ENCODE measurements at places on chromosomes 6 and 20.

GRCh38 chr6:127554435-127555006 lies 22.5 kb upstream of the C6orf58 start:
- no peaks in the 10 kb centered on the region for H3K36me3 ChIP-seq
- no peak for DNase-seq
- no peak overlapping the region for H3K27ac ChIP-seq
- H3K27me3 ChIP-seq: no peaks in the 10 kb centered on the region
- no peak overlapping the region for H3K4me3 ChIP-seq

- H3K27me3 ChIP-seq: no peaks in the 10 kb centered on the region
- H3K4me3 ChIP-seq: no peak overlapping the region
- no peaks in the 10 kb centered on the region for H3K4me1 ChIP-seq
- DNase-seq: no peak
Observed at GRCh38 chr6:164006459-164006858, 591.9 kb downstream of the QKI start.

GRCh38 chr6:139686308-139686707 lies 311.9 kb upstream of the CITED2 start:
- H3K4me3 ChIP-seq: no peak overlapping the region
- no peaks in the 10 kb centered on the region for H3K36me3 ChIP-seq
- no peaks in the 10 kb centered on the region for H3K4me1 ChIP-seq
- no peaks in the 10 kb centered on the region for H3K27me3 ChIP-seq
- H3K27ac ChIP-seq: no peak overlapping the region

GRCh38 chr6:157605484-157605883 lies 217.6 kb upstream of the SNX9 start:
- H3K27ac ChIP-seq: no peak overlapping the region
- no peaks in the 10 kb centered on the region for H3K27me3 ChIP-seq
- no peak overlapping the region for H3K4me3 ChIP-seq
- H3K36me3 ChIP-seq: no peaks in the 10 kb centered on the region

- H3K4me3 ChIP-seq: no peak overlapping the region
- H3K4me1 ChIP-seq: peaks cover 32% of the 10 kb centered on the region
- no peak for DNase-seq
- no peaks in the 10 kb centered on the region for H3K27me3 ChIP-seq
Observed at GRCh38 chr20:52924411-52925271, 47.5 kb upstream of the TSHZ2 start.

DNA sequence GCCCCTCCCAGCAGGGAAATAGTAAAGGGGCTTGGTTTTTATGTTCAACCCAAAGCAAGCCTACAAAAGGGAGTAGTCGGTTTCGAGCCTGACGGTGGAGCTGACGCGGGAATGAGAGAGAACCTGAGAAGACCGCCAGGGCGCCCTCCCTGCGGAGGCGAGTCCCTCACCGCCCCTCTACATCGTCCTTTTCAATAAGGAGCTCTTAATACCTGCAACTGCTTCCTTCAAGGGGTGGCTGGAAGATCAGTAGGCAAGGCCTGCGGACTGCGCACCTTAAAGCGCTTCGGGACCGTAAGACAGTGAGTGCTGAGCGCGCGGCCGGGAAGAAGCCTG lies 709 bp upstream of the ZNF76 start:
- DNase-seq: no peak
- H3K36me3 ChIP-seq: no peaks in the 10 kb centered on the region
- peak overlapping the region; percentile 86 for H3K4me3 ChIP-seq

- no peak overlapping the region for H3K27ac ChIP-seq
- H3K4me1 ChIP-seq: no peaks in the 10 kb centered on the region
- no peak for DNase-seq
- H3K27me3 ChIP-seq: no peaks in the 10 kb centered on the region
- no peak overlapping the region for H3K4me3 ChIP-seq
Observed at GRCh38 chr6:11975353-11975977, 36.6 kb upstream of the HIVEP1 start.

- H3K4me1 ChIP-seq: peaks cover 12% of the 10 kb centered on the region
- no peak for DNase-seq
- peak overlapping the region; percentile 23 for H3K27ac ChIP-seq
- H3K36me3 ChIP-seq: no peaks in the 10 kb centered on the region
- H3K4me3 ChIP-seq: no peak overlapping the region
- no peaks in the 10 kb centered on the region for H3K27me3 ChIP-seq
Observed at GRCh38 chr20:6956574-6956973, 189.1 kb downstream of the BMP2 start.

DNA sequence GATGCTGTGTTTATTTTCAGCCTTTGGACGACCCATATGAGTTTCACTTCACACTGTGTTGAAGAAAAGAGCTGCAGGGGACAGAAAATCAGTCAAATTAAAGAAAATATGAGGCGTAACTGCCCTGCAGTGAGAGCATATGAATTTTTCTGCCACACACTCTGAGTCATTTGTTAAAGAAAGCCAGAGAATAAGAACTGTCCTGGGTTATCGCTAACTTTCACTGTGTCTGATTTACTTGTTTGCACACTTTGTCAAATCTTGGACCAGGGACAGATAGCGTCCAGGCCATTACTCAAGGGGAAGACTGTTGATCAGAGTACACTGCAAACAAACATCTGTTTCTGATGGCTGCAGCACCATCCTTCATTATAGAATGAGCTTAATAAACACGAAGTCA lies 126.8 kb upstream of the AGPAT4 start:
- H3K4me1 ChIP-seq: peaks cover 1% of the 10 kb centered on the region
- H3K4me3 ChIP-seq: no peak overlapping the region
- no peak overlapping the region for H3K27ac ChIP-seq
- no peaks in the 10 kb centered on the region for H3K36me3 ChIP-seq
- H3K27me3 ChIP-seq: no peaks in the 10 kb centered on the region
